Stimulated activated effector memory CD8-positive, alpha-beta T cell treated with anti-CD3 and anti-CD28 coated beads, Interleukin-12 subunit alpha, Interleukin-12 subunit beta, amount 100 ng/mL, for 72 hours (primary cell): ENCODE measurements at places on chromosomes 13 and 19.

DNA sequence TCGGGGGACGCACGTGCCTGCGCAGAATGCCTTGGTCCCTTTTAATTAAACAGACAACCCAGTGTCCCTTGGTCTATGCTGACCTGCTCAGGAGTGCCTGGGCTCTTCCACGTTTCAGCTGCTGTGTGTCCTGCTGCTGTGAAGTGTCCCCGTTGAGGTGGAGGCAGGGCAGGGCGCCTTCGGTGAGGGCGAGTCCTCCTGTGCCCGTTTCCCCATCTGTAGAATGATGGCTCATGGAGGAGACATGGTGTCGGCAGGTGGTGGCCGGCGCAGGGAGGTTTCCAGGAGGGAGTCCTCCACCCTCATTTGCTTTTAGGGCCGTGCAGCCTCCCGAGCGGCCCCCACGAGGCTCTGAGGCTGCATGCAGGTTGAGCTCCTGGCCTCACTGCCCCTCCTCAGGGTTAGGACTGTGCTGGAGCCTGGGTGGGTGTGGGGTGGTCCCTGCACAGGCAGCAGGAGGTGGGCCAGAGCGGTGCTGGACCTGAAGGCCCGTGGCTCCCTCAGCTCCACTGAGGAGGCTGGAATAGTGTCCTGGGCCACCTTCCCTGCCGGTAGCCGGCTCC is 8.8 kb downstream of the STK11 start:
- no peak for DNase-seq

GRCh38 chr13:98581971-98582702 is 5.2 kb upstream of the STK24 start:
- no peak for DNase-seq

DNA sequence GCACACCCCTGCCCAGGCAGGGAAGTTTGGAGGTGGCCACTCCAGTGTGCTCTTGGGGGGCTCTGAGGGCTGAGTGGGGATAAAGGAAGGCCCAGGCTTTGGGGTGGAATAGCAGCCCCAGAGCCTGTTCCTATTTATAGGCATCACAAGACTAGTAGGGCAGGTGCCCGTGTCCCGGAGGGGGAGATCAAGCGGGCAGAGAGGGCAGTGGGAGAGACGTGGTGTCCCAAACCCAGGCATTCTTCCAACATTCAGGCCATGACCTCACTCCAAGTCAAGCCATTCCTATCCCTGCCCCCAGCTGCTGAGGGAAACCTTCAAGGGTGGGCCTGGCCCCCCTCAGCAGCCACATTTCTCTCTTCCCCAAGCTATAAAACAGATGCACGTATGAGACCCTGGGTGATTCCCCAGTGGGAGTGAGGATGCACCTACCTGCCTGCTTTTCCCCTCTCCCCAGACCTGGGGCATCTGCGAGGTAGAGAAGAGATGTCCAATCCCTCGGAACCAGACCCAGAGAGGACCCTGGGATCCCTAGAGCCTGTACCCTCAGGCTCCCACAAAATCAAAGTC is 3.9 kb downstream of the WIZ start:
- DNase-seq = no peak

DNA sequence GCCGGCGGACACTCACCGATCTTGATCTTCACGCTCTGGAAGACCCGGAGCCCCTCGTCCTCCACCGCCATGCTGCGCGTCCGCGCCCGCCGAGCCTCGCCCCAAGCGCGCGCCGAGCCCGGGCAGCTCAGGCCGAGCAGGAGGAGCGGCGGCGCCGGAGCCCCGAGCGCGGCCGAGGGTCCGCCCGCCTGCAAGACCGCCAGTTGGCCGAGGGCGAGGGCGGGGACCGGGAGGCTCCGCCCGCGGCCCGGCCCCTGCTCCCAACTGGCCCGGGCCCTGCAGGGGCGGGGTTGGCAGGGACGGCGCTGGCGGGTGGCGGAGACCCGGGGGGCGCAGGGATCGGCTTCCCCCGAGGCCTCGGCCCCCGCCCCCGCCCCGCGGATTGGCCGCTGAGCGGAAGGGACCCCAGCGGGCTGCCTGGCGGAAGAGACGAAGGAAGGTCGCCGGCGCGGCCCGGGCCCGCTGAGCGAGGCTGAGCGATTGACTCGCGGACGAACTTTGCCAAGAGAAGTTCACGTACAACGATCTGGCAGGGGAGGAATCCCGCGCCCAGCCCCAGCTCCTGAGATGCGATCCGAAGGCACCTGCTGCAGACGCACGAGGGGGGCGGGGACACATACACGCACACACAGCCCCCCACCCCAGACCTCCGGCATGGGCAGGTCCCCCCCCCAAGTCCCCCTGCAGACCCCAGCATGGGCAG is at the start of gene RASA3:
Gene RASA3 (minus strand): TSS at position 205 of the 703 bp plus-strand sequence. CDS start 134 bp downstream, at position 71.
- DNase-seq = peak; percentile 80

GRCh38 chr19:55549500-55550320 is 4.4 kb upstream of the SBK3 start:
- no peak for DNase-seq

DNA sequence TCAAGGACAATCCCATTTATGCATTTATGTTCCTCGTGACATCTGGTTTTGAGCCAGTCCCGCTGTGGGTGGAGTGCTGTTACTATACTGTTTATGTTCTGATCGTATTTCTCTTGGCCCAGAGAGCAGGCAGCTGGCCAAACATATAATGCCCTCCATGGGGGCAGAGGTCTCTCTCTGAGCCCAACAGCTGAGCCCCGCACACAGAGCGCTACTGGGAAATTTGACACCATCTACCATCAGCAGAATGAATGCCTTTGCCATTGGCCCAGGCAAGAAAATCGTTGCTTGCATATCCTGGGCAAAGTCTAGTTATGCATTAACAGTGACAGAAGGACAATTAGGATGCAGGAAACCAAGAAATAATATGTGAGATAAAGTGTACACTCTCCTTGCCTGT is 126.8 kb upstream of the CACNA1A start:
- DNase-seq = no peak

DNA sequence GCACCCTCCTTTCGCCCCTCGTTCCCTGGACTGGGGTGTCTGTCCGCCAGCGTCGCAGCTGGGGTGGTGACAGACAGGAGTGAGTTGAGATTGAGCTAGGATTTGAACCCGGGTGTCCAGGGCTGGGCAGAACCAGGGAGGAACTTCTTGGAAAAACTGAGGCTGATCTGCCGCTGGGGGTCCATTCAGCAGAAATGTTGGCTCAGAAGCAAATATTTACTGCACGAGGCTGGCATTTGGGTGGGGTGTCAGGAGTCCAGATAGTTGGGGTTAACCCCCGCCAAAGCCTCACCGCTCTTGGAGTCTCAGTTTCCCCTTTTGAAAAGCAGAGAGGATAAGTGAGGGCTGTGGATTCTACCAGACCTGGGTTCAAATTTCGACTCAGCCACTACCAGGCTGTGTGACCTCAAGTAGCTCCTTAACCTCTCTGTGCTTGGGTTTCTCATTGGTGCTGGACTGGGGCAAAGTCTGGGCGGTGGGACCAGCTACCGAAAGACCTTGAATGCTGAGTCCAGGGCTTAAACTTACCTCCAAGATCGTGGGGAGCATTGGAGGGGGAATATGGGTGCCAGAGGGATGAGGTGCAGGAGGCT is 20.9 kb downstream of the MAST3 start:
- DNase-seq = no peak

DNA sequence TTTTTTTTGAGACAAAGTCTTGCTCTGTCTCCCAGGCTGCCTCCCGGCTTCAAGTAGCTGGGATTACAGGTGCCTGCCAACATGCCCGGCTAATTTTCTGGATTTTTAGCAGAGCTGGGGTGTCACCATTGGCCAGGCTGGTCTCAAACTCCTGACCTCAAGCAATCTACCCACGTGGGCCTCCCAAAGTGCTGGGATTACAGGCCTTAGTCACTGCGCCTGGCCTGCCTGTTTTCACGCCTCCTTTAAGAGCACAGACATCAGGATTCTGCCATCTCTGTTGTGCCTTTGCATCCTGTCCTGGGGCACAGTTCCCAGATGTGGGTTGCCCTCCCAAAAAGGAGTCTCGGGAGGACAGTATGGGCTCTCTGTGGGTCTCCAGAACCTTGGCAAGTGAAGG is 2.5 kb upstream of the PRAM1 start:
- no peak for DNase-seq

DNA sequence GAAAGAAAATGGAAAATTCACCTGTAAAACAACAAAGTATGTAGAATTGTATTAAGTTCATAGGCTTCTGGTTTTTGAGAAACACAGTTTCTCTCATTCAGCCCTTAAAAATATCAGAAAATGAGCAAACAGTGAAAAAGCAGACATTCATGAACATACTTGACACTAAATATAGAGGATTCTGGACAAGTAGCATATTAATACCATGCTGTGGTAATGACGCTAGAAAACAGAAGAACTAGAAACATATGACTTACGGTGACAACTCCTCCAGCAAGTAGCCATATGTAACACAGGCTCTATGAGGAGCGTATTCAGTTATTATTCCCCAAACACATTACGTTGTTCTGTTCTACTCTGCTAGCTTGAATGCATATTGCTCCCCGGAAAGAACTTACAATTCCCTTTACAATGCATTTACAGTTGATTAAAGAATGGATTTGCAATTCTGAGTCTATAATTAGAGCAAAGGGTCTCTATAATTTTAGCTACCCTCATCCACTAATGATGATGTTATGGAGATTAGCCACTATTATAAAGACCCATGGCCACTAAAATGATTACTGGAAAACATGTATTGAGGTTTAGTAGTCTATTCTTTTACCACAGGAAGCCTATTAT is 672.1 kb downstream of the EFNB2 start:
- DNase-seq = no peak

GRCh38 chr13:42803563-42804204 is 22.3 kb downstream of the FAM216B start:
- no peak for DNase-seq

DNA sequence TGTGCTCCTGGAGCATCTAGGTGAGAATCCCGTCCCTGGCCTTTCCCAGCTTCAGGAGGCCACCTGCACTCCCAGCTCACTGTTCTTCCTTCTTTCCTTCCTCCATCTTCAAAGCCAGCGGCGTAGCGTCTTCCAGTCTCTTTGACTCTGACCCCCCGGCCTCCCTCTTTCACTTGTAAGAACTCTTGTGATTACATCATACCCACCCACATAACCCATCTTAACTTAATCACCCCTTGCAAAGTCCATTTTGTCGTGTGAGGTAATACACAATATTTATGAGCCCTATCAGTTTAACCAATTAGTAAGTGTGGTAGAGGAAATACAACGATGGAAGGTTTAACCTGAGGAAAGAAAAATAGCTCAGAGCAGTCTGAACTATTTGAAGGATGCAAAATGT is 4.6 kb upstream of the CDC16 start:
- no peak for DNase-seq

DNA sequence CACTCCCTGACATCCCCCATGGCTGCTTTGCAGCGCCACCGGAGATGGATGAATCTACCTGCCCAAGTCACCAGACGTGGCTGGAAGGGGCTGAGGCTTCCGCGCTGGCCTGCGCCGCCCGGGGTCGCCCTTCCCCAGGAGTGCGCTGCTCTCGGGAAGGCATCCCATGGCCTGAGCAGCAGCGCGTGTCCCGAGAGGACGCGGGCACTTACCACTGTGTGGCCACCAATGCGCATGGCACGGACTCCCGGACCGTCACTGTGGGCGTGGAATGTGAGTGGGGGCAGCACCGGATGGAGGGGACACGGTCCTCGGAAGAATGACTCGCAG is 4.6 kb downstream of the ICAM5 start:
- no peak for DNase-seq

DNA sequence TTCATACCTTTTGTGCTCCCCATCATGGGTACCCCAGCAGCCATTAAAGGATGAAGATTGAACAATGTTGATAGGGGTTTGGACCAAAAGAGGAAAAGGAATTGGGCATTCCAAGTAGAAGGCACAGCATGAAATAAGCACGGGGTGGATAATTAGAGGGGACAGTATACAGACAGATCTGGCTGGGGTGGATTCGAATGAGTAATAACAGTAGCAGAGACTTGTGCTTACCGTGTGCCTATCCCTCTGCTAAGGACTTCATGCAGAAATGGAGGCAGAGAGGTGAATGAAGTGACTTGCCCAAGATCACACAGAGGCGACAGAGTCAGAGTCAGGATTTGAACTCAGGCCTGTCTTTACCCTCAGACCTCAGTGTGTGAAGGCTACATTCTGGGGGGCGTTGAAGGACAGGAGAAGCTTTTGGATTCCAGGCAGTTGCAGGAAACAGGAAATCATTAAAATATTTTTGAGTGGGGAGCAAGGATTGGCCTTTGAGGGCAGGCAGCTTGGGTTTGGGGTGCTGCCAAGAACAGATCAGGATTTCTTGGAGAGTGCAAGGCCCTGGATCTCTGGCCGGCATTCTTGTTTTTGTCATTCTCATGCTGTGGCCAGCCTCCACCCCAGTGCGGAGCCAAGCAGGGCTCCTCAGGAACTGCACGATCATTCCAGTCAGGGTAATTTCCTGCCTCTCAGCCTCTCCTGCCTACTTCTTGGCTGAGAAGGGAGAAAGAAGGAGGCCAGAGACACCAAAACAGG is 18.7 kb downstream of the PAF1 start:
- no peak for DNase-seq

GRCh38 chr19:17757125-17757524 is 5.8 kb downstream of the FCHO1 start:
- no peak for DNase-seq

DNA sequence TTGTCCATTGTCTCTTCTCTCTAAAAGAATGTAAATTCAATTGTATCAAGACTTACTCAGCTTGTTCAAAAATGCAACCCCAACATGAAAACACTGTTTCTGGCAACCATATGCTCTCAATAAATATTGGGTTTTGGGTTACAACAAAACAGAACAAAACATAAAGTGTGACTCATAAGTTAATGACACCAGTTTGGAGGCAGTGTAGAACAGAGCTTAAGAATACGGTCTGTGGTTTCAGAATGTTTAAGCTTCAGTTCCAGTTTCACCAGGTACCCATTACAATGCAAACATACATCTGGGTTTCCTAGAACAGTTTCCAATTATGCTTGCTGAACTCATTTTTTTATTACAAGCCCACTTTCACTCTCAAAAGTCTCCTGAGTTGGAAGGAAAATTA is 285.8 kb upstream of the PCDH9 start:
- no peak for DNase-seq

DNA sequence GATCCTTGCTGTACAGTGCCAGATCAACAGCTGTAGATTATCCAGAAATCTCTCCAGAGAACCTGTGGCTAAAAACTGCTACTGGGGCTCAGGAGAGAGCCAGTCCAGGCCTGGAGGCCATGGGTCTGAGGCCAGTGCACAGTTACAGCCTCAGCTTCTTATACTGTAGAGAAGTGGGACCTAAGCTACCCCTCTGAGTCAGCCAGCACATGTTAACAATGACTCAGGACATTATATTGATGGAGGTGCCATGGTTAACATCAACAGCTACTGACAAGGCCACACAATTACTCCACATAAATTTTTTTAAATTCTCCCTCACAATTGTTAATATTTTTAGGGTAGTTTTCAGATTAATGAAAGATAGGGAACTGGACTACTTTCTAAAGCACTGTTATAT is 138.5 kb downstream of the RBM26 start:
- no peak for DNase-seq
